ENCODE measurements at places on chromosomes 11 and 22.

- no peak for DNase-seq
Observed at GRCh38 chr22:38070250-38070921, 13.2 kb downstream of the PICK1 start.

DNA sequence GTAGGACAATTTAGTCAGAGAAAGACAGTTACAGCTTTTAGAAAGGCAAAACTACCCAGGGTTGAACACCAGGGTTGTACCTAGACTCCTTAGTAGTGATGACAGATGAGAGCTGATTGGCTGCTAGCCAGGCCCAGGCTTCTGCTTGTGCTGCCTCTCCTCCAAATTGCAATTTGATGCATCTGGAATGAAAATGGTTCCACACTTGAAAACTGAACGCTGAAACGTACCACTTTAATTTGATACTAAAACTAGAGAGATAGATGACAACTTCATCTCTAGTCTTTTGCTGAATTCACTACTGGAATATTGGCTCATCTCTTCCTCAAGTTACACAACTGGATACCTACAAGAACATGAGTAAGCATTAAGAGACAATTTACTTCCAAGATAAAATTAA lies 19.2 kb upstream of the FNBP4 start:
- no peak for DNase-seq

DNA sequence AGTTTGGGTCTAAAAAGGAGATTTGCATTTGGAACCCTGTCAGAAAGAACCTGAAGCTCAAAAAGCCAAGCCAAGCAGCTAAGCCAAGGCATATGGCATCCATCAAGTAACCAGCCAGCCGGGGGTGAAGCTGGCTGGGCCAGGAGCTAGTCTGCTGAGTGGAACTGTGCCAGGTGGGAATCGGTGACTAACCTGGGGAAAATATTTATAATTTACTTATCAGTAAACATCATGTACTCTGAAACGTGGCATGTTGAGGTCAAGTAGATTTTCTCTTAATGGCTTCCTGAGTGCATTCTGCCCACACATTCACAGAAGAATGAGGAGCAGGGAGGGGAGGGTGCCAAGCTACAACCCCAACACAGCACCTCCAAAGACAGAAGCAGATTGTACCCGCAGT lies 70.5 kb upstream of the SESN3 start:
- DNase-seq, result no peak

- no peak for DNase-seq
Observed at GRCh38 chr11:73331138-73331916, 23.3 kb downstream of the ARHGEF17 start.

- no peak for DNase-seq
Observed at GRCh38 chr11:122769126-122769780, 69.0 kb upstream of the CRTAM start.

DNA sequence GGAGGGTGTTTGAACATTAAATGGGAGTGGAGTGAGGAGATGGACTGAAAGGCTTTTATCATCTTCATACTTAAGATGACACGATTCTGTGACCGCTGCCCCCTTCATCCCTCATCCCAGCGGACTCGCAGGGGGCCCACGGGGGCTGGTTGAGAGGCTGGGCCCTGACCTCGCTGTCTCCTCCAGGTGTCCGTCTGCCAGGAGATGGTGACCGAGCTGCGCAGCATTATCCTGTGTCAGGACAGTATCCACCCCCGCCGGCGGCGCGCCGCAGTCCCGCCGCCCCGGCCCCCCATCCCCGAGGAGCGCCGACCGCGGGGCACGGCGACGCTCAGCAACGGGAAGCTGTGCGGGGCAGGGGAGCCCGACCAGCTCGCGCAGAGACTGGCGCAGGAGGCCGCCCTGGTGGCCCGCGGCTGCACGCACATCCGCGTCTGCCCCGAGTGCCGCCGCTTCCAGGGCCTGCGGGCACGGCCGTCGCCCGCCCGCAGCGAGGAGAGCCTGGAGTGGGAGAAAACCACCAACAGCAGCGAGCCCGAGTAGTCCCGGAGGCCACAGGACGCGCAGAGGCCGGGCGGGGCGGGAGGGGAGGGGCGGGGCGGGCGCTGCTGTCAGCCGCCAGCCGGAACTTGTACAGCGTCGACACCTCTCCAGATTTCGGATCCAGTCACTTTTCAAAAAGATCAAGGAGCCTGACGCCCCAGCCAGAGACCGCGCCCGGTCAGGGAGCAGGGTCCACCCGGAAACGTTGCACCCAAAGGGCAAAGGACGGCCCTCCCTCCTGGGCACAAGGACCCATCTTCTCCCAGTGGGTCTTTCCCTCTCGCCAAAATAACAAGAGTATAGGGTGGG lies 38.0 kb upstream of the TBCEL start:
- DNase-seq, result peak; percentile 37

GRCh38 chr11:118838905-118839553 lies 44.7 kb upstream of the CXCR5 start:
- no peak for DNase-seq

DNA sequence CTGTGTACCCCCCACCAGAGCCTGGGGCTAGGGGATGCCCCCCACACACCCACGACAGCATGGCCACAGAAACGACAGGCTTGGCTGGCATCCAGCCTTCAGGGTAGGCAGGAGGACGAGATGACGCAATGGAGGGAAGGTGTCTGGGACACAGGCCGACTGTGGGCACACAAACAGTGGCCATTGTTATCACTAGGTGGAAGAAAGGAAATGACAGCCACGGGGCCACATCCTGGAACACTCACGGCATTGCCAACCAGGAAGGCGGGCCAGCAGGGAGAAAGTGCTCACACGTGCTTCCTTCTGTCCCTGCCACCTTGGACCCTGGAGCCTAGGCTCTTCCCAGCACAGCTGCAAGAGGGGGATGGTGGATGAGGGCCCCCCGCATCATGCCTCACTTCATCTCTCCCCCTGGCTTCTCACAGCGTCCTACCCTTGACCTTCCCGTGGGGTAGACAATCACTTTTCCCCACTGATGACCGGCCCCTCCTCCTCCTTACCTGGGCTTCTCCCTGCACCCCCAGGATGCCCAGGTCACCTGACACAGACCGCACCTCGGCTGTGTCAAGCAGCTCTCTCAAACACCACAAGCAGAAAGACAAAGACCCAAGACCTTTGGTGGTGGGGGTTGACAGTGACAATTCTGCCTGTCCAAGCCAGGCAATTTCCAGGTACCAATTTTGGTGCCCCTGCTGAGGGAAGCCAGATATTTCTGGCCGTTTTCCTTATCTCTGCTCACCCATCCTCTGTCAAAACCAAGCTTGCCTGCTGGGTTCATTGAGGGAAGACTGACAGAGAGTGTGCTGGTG lies 8.6 kb downstream of the PLA2G6 start:
- peak; percentile 63 for DNase-seq

DNA sequence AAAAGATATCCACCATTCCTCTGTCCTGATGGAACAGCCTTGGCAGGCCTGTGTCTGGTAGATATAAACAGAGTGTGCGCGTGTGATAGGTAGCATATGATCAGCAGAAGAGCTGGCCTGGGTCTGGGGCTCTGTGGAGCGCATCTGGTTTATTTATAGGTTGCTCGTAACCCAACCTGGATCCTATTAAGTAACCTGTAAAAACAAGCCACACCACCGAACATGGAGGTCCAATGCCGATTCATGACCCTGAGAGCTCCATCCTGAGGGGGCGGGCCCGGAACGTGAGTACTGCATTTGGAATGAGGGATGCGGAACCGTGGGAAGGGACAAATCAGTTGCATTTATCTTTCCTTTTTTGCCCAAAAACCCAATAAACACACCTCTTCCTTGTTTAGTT lies 31.9 kb upstream of the APOL5 start:
- DNase-seq, result no peak

DNA sequence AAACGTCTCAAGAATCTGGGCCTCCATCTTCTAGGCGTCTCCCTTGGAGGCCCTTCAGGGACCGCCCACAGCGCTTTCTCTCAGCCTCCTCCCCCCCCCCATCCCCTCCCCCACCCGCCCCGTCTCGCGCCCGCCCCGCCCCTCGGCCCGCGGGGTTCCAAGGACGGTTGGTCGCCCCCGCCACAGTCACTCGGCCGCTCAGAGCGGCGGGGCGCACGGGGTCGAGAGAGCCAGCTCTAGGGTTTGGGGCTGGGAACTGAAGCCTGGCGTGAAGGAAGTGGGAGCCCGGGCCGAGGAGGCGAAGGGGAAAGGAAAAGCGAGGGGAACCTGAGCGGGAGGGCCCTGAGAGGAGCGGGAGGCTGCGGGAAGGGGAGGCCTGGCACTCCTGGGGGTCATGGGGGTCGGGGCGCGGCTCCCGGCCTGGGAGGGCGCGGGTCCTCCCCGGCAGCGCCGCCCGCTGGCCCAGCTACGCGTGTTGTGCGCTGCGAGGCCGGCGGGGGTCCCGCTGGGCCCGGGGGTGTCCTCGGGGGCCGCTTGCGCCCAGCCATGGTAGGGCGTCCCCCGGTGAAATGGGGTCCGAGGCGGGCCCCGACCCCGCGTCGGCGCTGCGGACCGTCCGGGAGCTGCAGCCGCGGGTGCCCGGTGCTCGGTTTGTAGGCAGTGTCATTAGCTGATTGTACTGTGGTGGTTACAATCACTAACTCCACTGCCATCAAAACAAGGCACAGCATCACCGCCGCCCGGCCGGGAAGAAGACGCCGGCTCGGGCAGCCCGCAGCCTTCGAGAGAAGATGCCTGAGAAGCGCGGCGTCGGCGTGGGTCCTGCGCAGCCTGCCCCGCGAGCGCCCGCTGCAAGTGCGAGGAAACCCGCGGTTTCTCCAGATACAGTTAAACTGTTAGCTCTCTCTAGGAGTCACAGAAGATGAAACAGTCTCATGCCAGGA lies at the start of gene BTG4:
TSS of gene BTG4 (minus strand) at position 91 of the 944 bp plus-strand sequence. CDS start 13,610 bp downstream, outside the sequence.
- no peak for DNase-seq

DNA sequence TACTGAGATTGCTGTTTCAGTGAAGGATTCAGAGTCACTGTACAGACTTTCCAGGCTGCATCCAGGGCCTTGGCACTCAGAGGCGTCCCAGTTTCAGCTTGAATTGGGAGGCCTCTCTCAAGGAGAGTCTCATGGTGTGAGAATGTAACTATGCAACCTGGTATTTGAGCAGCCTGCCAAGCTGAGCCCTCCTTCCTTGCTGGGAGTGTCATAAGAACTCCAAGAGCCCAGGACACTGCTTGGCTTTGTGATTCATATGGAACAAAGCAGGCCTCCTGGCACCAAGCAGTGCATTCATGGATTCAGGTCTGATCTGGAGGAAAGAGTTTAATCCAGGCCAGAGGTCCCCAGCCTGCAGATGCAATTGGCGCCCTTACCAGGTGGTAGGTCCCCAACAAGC lies 171.7 kb downstream of the DBX1 start:
- DNase-seq, result no peak

DNA sequence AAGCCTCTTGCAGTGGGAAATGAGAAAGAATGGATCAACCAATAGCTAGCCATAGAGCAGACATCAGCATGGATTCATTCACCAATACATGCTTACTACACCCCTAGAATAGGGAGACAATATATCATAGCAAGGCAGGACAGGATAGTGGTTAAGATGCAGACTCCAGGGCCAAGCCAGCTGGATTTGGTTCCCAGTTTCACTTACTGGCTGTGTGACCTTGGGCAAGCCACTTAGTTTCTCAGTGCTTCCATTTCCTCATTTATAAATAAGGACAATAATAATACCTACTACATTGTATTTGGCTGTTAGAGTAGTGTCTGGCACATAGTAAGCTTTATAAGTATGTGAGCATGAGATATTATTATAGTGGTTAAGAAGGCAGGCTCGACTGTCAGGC lies 7.1 kb downstream of the DCHS1 start:
- no peak for DNase-seq

DNA sequence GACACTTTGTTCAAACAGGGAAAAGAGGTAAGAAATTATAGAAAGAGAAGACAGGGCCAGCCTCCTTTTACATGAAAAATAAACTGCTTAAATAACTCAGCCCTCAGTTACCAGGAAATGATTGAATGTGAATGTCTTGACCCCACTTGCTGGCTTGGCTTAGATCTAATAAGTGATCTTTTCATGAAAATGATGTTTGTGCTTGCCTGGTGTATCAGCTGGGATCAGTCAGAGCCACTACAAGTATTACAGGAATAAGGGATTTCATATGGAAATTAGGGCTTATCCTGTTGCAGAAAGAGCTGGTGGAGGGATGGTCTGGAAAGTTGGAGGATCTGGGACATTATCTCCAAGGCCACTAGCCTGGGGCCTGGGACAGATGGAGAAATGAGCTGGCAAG lies 51.8 kb downstream of the COMMD9 start:
- no peak for DNase-seq

- DNase-seq, result no peak
Observed at GRCh38 chr11:37506531-37506930, 908.5 kb upstream of the RAG2 start.

- no peak for DNase-seq
Observed at GRCh38 chr11:73445980-73446379, 69.8 kb downstream of the RELT start.

- DNase-seq, result no peak
Observed at GRCh38 chr11:69297787-69298266, 3.9 kb downstream of the MYEOV start.

- no peak for DNase-seq
Observed at GRCh38 chr11:128776424-128777284, 82.8 kb downstream of the FLI1 start.

DNA sequence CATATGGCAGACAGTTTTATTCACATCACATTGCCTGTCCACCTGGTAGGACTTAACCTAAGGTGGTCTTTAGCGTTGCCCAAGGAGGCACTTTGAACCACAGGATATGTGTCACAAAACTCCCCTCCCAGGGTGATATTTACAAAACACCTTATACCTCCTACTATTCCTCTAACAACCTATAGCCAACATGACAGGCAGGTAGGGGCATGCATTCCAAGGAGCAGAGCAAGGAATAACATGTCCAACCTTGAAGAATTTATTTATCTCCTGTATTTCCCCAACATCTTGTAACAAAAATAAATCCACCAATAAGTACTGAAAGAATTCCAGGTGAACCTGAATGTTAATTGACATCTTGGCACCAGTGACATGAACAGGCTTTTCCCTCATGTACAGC lies 60.5 kb downstream of the SVIP start:
- DNase-seq, result no peak

GRCh38 chr11:110250168-110250567 lies 46.2 kb downstream of the RDX start:
- no peak for DNase-seq

DNA sequence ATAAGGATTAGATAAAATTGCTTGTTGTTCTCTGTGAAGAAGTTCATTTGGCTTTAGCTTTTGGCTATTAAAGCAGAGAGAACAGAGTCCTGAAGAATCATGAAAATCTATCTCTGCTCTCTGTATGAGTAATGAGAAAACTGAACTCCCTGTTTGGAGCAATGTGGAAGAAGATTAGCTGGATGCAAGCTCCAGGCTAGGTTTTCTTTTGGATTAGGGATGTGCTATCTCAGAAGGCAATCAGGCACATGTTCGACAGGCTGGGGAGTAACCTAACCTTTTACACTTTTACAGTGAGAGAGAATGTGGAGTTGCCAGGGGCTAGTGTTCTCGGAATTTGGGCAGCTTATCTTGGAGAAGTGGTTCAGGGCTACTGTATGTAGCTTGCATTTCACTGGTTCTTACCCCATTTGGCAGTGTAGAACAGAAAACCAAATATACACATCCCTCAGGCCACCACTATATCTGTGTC lies 8.5 kb upstream of the SLN start:
- no peak for DNase-seq

DNA sequence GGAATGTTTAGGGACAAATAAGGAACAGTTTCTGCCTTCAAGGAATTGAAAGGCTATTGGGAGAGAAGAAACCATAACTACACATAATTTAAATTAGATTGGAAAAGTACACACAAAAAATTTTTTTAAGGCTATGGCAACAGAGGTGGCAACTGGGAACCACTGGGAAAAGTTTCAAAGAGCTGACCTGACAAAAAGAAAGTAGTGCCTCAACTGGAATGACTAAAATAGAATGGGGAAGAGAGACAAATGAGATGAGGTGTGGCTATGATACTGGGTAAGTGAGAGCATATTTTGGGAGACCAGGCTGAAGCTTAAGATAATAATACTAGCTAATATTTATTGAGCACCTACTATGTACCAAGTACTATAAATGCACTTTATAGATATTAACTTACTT lies 2.9 kb upstream of the AKIP1 start:
- DNase-seq, result no peak

Measured in HT-29 (cell line).